GM18507 (cell line): ENCODE measurements at places on chromosomes 5 and 9.

GRCh38 chr9:118290116-118290515 lies 585.9 kb downstream of the TLR4 start:
- no peak for DNase-seq

DNA sequence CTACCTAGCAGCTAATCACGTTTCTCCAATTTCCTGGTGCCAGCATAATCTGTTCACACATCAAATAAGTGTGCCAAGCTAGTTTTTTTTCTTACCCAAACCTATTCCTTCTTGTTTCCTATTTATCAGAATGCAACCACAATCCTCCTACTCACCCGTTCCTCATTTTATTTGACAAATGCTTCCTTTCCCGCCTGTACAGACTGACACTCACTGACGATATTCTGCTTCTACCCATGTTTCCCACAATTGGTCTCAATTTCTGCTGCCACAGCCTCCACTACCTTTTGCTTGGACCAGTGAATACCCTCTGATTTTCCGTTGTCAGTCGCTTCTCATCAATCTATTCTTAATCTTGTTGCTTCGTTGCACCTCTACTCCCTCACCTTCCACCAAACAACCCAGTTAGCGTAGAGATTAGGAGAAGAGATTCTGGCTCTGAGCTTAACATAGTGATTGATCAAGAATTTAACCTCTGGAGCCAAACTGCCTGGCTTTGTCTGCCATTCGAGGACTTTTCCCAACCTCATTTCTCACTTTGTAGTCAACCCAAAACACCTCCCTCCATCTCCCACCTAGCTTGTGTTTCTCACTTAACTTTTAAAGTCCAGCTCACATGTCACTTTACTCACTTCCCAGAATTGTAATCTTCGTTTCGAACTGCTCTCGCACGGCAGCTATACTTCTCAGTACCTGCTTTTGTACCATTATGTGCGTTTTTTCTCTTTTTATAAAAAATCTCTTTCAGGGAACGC lies 729 bp upstream of the TMEM38B start:
- no peak for DNase-seq

DNA sequence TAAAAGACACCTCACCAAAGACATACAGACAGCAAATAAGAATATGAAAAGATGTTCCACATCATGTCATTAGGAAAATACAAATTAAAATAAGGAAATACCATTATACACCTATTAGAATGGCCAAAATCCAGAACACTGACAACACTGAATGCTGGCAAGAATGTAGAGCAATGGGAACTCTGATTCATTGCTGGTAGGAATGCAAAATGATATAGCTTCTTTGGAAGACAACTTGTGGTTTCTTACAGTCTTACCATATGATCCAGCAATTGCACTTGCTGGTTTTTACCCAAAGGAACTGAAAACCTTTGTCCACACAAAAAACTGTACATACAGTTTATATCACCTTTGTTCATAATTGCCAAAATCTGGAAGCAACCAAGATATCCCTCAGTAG lies 6.5 kb downstream of the TMEM161B start:
- no peak for DNase-seq

DNA sequence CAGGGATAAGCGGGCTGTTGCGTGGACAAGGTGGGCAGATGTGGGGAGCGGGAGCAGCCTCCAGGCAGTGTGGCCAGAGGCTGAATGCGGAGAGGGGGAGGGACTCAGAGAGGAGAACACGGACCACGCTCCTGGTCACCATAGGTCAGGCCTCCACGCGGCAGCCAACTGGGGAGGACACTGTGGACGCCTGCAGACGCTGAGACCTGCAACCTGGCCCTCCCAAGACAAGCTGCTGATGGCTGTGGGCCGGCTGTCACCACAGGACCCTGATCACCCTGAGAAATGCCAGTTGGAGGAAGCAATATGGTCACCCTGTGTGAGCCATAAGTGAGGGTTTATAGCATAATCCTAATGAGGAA lies 16.8 kb downstream of the LPCAT1 start:
- no peak for DNase-seq

DNA sequence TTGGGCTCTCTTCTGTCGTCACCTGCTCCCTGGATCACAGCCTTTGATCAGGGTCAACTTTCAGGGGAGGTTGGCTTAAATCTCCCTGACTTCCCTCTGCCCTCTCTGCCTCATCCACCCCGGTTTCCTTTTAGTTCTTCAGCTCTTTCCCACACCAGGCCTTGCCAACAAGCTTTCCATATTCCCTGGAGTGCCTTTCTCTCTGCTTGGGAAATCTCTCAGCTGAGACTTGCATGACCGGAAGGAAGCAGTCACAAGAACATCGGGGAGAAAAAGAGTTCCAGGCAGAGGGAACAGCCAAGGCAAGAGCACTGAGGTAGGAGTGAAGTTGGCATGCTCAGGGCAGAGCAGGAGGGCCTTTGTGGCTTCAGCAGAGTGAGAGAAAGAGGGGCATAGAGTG lies 88.4 kb upstream of the HSPA9 start:
- no peak for DNase-seq

DNA sequence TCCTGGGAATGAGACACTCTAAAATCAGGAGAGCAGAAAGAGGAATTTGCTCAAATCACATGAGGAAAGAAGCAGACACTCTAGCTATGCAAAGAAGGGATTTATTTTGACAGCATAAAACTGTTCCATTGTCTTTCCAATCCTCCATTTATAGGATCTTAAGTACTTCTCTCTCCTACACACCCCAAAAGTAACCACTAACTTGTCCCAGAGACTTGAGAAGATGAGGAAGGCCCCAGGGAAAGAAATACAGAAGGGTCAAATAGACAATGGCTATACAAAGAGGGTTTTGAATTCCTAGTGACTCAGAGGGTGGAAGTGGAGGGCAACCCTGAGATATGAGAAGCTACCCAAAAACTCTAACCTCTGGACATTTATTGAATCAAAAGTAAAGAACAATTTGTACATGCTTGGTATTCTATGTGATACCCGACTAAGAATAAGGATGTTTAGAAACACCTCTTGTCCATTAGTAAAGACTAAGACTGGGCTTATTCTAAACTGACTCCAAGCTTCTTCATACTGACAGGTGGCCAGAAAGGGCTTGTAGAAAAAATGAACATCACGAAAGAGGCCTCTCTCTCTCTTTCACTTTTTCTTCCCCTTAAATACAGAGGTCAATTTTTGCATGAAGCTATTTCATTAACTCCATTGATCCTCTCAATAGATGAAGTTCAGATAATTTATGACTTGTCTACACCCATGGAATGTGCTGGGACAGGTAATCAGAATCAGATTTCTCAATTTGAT lies 20.6 kb downstream of the DMAC1 start:
- DNase-seq = no peak

- DNase-seq = no peak
Measured at GRCh38 chr5:58073243-58073642, 386.6 kb downstream of the PLK2 start.

DNA sequence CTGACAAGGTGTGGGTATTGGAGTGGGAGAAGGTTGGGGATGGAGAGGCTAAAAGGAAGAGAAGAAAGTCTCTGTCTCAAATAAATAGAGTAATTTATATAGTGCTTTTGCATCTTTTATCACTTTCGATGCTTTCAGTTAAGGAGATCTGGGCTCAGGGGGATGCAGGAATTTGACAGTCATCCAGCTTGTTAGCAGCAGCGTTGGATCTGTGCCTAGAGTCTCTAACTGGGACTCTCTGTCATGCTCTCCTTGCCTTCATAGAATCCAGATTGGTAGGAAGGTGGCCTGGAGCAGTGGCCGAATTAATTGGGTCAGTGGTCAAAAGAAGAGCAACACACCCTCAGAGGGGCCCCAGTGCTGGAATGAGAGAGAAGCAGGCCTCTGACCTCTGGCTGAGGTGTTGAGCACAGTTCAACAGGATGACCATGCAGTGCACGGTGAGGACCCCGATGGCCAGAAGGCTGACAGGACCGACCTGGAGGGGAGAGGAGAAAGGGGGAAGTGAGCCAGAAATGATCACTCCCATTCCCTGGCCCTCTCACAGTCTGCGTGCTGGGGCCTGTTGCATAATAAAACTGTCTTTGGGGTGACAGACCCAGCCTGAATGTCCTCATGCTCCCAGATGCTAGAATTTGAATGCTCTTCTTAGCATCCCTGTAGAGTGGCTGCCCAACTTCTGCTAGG lies 7.6 kb downstream of the SLC36A3 start:
- DNase-seq = no peak

DNA sequence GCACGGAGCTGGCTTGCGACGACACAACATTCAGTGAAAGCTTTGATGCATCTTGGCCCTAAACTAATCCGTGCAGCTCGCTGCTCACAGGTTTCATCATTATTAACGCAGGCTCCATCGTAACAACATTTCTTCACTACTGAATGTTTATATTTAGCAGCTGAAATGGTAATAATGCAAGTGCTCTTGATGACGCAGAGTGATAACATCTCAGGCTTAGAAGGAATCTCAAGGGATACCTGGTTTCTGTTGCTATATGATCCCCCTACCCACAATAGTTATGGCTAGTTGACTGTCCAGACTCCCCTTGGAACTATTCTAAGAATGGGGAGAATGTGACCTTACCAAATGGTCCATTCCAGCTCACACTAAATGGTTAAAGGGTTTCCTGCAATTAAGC lies 36.2 kb downstream of the C5 start:
- DNase-seq = no peak

DNA sequence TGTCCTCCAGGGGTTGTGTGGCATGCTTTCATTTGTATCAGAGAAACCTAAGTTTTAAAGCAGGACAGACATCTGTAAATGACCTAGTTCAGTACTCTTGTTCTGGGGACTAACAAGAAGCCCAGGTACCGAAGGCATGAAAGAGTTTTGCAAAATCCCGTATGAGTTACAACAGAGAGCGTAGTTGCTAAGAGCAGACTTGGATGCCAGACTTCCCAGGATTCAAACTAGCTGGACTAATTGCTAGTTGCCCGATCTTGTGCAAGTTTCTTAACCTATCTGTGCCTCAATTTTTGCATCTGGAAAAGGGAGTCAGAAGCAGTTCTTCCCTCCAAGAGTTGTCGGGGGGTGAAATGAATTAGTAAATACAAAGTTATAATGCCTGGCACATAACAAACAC lies 20.9 kb downstream of the FBXL7 start:
- no peak for DNase-seq

DNA sequence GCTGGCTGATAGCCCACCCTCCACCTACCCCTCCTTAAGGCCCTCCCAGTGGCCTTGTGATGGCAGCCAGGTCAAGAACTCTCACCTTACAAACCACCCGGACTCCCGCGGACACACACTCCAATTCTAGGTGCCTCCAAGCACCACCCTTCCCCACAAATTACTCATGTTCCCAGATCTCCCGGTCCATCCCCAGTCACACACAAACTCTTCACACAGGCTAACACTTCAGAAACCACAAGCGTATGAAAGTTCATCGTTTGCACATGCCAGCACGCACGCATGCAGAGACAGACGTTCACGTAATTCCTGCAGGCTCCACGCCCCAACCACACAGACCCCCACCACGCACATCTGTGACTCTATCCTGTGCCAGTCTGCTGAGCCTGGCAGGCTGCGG lies 18.0 kb downstream of the NR5A1 start:
- DNase-seq = no peak

GRCh38 chr9:109956717-109957440 lies 176.9 kb downstream of the PALM2AKAP2 start:
- no peak for DNase-seq

DNA sequence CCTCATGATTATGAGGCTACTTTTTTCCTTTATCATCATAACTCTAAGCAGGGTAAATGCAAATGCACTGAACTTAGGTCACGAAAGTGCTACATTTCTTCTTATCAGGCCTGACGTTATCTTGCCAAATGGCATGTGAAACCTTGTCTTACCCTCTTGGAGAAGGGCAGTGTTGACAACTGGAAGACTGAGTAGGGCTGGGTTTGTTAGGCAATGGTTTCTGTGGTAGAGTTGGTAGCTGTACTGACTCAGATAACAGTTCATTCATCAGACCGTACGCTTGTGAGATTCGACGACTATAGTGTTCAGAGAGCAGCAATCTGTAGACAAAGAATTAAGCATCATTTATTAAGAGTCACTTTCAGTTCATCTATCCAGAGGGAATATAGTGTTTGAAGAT lies 127.7 kb downstream of the CPLANE1 start:
- no peak for DNase-seq

GRCh38 chr9:129126749-129127618 lies 15.8 kb downstream of the PTPA start:
- DNase-seq = no peak

GRCh38 chr9:35385042-35385441 lies 104.9 kb upstream of the RUSC2 start:
- no peak for DNase-seq

GRCh38 chr5:116381201-116381600 lies 193.4 kb downstream of the SEMA6A start:
- no peak for DNase-seq

- no peak for DNase-seq
Measured at GRCh38 chr5:142053426-142054151, 40.8 kb upstream of the GNPDA1 start.

DNA sequence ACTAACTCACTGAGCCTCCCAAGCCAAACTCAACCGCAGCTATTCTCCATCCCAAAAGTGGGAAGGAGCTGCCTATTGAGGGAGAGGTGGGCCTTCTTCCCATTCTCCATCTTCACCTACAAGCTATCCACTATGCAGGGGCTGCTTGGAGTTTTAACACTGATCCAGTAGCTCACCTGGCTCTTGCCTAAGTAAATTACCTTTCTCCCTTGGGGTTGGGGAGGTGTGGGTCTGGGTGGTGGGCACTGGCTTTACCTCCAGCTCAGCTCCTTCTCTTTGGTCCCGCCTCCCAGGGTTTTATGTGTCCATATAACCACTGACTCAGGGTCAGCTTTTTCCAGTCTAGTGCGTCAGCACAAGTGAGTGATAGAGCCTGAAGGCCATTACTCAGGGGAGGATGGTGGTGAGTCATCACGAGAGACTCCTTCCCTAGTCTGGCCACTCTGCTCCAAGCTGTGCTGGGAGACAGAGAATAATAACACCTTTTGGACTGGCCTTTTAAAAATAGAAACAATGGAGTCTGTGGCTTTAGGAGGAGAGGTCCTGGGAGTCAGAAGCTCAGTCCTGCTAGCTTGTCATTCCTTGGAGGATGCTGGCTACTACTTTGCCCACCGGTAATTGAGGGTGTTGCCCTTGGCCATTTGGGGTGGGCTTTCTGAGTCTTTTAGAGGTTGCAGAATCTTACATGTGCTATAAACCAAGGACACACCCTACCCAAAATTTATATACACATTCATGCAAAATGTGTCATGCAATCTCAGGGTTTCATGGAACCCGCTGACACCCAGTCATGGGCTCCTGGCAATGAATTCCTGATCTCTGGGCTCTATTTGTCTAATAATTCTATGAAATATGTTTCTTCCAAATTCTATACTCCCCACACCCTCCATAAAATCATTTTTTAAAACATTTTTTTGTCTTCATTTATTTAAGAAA lies 35.6 kb upstream of the ATP6V1G1 start:
- no peak for DNase-seq

- no peak for DNase-seq
Measured at GRCh38 chr9:37938121-37938891, 34.4 kb upstream of the SLC25A51 start.
